GM12878 (cell line): ENCODE measurements at places on chromosomes 7 and 10.

DNA sequence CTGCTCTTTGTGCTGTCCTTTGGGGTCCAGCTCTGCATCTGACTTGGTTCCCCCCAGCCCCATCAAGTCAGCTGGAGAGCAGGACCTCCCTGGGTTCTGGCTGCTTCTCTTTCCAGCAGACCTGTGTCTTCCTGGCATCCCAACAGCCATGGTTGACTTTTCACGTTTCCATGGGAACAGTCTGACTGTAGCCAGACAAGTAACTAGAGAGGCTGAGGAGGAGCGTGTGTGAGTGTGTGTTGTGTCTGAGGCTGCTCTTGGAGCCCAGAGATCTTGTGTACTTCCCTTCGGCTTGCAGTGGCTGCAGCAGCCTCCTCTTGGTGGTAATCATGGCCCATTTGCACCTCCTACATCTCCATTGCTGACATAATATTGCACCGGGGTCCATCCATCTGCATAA, 332.0 kb downstream of the RPS24 start:
- DNase-seq, result no peak

GRCh38 chr10:111429288-111430028, 352.6 kb downstream of the ADRA2A start:
- no peak for DNase-seq

DNA sequence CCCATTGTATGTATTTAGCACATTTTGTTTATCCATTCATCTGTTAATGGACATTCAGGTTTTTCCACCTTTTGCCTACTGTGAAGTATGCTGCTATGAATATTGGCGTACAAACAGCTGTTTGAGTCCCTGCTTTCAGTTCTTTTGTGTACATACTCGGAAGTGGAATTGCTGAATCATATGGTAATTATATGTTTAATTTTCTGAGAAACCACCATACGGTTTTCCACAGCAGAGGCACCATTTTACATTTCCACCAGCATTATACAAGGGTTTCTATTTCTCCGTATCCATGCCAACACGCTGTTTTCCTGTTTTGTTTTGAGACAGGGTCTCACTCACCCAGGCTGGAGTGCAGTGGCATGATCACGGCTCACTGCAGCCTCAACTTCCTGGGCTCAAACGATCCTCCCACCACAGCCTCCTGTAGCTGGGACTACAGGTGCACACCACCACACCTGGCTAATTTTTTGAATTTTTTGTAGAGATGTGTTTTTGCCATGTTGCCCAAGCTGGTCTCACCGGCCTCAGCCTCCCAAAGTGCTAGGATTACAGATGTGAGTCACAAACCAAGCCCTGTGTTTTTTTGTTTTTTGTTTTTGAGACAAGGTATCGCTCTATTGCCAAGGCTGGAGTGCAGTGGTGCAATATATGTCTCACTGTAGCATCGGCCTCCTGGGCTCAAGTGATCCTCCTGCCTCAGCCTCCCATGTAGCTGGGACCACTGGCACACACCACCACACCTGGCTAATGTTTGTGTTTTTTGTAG, 22.1 kb upstream of the FBXW4 start:
- no peak for DNase-seq

GRCh38 chr10:72277996-72278667, 4.4 kb downstream of the DDIT4 start:
- DNase-seq, result no peak

GRCh38 chr7:45446195-45446944, 127.8 kb upstream of the ADCY1 start:
- DNase-seq, result peak; percentile 7

GRCh38 chr10:106661133-106661766, 503.3 kb downstream of the SORCS1 start:
- DNase-seq, result no peak

DNA sequence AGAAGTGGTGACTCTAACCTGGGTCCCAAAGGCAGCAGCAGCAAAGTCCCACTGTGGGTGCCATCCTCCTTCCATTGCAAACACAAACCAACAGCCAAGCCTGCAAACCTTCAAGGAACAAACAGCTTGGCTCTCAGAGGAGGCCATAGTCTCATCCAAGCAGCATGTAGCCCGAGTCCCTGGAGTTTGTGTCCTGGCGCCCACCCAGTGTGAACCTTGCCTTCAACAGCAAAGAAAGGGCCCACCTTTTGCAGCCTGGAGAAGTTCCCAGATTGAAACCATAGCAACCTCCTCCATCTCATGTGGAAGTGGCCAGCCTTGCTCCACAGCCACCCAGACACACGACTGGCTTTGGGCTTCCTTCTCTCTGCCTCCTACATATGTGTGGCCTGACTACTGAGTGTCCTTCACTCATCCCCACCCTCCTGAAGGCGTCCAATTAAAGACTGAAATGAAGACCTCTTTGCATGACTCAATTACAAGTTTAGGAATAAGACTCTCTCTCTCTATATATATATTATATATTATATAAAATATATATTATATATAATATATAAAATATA, 106.1 kb downstream of the C10orf90 start:
- DNase-seq, result no peak

- peak; percentile 86 for DNase-seq
Measured at GRCh38 chr7:127911968-127912511, 119.2 kb downstream of the LRRC4 start.

- no peak for DNase-seq
Measured at GRCh38 chr10:129743738-129744133, 220.3 kb downstream of the EBF3 start.

DNA sequence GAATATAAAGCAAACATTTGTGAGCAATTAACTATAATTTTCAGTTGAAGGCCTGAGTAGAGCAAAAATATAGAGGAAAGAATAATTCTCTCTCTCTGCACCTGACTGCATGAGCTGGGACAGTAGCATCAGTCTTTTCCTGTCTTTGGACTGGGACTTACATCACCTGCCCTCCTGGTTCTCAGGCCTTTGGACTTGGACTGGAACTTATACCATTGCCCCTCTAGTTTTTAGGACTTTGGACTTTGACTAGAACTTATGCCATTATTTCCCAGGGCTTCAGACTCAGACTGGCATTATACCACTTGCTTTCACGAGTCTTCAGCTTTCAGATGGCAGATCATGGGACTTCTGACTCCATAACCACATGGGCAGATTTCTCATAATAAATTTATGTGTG, 81.0 kb upstream of the SLC25A13 start:
- DNase-seq, result no peak

GRCh38 chr10:71558991-71559390, 160.6 kb downstream of the C10orf105 start:
- DNase-seq, result no peak

DNA sequence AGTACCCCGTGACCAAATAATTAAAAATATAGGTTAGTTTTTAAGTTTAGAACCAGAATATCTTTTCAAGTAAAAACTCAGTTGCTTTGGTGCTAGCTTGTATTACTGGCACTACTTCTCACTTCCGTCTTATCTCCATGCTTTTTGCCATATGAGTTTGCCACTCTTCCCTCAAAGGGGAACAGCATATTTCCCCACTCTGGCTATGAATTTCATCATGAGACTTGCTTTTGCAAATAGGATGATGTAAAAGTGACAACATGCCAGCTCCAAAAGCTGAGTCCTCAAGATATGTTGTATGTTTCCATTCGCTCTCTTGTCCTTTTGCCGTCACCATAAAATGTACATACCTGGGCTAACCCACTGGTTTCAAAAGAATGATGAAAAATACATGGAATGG, 178.1 kb upstream of the SEMA3A start:
- no peak for DNase-seq

DNA sequence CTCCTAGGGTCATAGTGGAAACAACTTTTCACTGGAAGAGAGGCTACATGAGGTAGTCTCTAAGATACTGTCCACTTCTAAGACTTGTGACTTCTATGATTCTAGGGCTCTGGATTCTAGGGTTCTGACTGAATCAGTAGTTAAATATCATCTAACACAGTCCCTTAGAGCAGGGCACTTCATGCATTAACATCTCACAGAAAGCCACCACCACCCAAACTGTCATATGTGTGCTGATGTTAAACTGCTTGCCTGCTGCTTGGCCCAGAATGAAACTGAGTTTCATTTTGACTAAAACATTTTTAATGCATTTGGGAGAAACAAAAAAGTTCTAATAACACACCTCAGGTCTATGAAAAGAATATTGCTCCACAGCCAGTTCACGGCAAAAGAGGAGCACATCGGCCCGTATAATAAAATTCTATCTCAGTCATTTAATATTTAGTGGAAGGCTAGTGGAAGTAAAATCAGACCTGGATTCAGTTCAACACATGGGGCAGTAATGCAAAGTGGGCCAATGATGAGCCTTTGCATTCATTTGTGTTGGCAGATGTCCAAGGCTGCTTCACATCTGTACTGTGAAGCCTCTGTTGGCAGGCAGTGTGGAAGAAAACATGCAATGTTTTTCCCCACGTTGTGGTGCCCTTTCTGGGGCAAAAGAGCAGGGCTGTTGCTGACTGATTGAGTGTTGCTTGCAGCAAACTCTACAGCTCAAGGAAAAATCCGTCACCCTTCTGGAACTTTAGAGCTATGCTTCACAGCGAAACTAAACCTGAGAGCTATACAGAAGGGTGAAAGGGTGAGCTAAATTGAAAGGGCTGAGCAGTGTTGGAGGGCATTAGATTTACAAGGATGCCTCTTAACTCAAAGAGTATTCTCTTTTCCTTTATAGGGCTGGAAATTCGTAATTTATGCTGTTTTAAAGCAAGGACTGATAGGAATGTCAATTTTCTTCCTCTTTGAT, 33.5 kb upstream of the AUTS2 start:
- DNase-seq, result peak; percentile 40

- no peak for DNase-seq
Measured at GRCh38 chr10:132881186-132881920, 61.0 kb downstream of the CFAP46 start.

DNA sequence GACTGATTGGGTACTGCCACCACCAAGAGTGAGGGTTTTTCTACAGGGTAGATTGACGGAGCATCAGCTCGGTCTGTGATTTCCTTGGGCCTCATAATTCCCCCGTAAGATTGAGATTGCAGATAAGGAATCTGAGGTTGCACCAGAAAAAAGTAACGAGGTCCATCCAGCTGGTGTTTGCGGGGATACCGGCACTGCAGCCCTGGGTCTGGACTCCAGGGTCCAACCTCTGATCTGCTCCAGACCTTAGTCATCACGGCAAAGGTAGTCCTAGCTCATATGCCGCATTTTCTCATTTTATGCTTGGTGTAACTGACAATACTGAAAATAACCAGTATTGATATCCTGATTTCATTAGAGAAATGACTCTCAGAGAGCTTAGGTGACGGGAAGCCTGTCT, 3.9 kb downstream of the CARD11 start:
- DNase-seq, result no peak

- DNase-seq, result no peak
Measured at GRCh38 chr7:30352169-30352568, 67.8 kb downstream of the ZNRF2 start.

GRCh38 chr7:127715901-127716300, 63.9 kb downstream of the SND1 start:
- no peak for DNase-seq

DNA sequence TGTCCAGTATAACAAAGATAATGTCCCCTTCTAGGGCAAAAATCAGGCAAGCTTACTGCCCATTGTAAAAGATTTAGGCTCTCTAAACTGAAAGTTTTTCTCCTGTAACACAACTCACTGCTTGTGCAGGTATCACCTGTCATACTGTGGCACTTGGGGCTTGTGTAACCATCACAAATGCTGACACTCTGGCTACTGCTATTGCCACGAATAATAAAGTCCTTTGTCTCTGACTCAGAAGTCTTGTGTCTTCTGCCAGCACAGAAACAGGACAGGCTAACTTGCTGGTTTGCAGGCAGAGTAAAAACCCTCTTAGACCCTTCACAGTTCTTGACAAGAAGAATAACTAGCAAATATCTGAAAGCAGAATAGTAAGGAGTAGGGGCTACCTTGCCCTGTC, 273.9 kb downstream of the RPS24 start:
- no peak for DNase-seq

DNA sequence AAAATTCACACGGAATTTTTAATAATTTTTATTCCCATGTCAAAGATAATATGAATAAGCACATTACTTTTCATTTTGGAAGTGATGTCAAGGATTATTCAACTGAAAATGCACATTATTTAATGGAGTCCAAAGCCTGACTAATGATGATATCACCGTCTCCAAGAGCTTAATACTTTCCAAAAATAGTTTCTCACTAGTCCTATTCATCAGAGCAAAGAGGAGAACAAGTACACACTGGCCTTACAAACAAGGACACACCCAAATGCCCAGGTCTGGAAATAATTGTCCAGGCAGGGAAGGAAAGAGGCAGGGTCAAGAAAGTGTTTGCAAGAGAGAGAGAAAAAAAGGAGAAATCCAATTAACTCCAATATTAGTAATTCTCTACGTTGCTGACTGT, 216.8 kb upstream of the CCDC6 start:
- no peak for DNase-seq

- DNase-seq, result no peak
Measured at GRCh38 chr10:131031346-131031745, 280.2 kb downstream of the TCERG1L start.

- no peak for DNase-seq
Measured at GRCh38 chr7:137146012-137146455, 197.5 kb downstream of the PTN start.

- DNase-seq, result no peak
Measured at GRCh38 chr7:69864822-69865221, 266.5 kb downstream of the AUTS2 start.

DNA sequence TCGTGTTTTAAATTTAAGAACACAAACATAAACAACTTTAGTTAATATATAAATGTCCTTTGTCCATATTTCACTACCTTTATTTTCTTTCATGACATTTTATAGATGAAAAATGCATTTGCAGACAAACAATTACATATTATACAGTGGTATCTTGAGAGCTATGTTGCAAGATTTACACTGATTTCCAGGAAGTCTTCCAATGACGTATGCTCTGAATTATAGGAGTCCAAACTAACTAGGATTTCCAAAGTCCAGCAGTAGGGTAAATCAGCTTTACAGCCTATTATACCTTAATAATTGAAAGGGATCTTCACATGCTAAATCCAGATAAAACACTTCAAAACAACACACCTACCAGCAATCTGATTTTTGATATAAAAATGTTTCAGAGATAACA, 69.4 kb downstream of the HYCC1 start:
- DNase-seq, result no peak

DNA sequence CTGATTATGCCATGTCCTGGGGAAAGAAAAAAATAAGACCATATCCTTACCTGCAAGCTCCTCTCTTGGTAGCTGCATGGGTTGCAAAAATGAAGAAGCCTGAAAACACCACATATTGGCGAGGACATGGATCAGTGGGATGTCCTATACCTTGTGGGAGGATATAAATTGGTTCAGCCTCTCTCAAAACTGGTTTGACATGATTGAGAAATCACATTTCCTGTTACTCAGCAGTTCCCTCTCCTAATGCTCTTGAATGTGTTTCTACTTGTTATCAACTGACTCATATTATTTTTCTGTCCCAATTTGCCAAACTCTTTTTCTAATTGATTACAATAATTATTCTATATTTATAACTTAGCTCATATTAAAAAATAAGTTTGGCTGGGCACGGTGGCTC, 380.2 kb downstream of the EXOC4 start:
- DNase-seq, result no peak

- DNase-seq, result no peak
Measured at GRCh38 chr10:45368181-45368580, 5.8 kb upstream of the ALOX5 start.
